ENCODE measurements at places on chromosomes 2 and 18.
A peak's percentile ranks its signal among the peaks of the same experiment; 100 is the strongest.

- DNase-seq: no peak
Observed at GRCh38 chr2:109321570-109321969, 192.6 kb downstream of the SH3RF3 start.

GRCh38 chr2:51263951-51264350 lies 232.0 kb upstream of the NRXN1 start:
- DNase-seq: no peak

- DNase-seq: no peak
Observed at GRCh38 chr2:227696990-227697679, 20.7 kb downstream of the SLC19A3 start.

GRCh38 chr2:31969178-31969577 lies 41.6 kb downstream of the MEMO1 start:
- no peak for DNase-seq

DNA sequence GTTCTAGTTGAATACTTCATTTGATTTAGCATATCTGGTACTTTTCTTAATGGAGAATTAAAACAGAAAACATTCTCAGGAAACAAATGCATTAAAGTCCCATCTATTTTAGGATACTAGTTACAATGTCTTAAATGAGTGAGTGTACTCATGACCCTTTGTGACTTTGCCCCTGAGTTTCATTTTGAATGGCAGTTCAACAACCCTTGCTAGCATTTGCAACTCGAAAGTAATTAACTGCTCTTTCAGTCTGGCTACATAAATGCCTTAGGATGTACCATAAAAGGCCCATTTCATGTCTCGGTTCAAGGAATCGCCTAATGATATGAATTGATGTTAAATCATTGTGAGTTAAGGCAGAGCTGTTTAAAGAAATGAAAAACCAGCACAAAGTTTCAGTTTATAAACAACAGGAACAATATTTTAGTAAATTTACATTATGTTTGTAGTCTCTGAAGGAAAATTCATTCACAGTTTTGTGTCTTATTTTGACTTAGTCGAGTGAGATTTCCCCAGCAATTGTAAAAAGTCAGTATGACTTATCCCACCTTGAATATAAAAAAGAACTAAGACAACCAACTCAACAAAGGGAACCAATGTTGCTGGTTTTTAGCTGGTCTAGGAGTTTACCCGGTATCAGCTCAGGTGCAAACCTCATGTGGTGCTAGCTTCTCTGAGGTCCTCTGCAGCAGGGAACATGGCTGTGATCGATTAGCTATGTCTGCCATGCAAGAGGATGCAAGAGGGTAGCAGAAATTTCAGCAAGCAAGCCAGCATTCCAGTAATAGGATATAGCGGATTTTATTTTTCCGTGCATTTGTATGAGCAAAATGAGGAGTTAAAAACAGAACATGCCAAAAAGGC lies 386.2 kb downstream of the PTPRM start:
- no peak for DNase-seq

GRCh38 chr2:396903-397302 lies 109.0 kb upstream of the ALKAL2 start:
- DNase-seq: no peak

DNA sequence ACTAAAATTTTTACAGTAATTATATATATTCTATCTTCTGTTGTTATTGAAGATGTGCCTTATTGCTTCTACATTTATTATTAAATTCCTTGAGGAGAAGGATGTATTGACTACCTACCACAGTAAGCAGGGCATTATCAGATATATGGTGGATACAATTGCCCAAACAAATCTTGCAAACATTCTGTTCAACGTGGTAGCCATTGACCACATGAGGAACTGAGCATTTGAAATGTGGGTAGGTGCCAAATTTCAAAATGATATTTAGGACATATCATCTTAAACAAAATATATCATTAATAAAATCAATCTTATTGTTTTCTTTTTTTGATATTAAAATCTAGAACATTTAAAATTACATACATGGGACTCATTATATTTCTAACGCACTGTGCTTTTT lies 11.1 kb downstream of the SCN3A start:
- DNase-seq: no peak

DNA sequence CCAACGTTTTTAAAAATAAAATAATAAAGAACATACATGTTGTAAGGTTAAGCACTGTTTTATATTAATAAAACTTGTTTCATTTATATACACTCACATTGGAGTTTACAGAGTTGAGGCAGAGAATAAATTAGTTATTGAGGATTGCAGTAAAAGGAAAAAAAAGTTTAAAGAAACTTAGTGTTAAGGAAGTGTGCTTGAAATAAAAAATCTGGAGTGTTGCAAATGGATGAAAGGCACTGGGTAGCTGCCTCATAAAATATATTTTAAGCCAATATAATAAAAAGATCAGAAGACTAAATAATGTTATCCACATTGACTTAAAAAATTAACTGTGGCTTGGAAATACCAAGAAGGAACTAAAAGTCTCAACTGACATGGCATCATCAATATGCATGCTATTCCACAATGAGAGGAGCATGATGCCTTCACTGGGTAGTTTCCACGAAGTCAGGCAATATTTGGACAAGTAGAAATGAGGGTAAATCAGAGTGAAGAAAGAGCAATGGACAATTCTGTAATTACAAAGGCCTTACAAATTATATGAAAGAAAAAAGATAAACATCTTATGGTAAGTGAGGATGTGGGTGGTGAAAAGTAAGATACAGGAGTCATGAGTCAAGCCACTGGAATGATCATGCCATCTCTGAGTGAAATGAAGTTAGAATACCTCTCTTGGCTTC lies 2.5 kb downstream of the GALNT3 start:
- no peak for DNase-seq

DNA sequence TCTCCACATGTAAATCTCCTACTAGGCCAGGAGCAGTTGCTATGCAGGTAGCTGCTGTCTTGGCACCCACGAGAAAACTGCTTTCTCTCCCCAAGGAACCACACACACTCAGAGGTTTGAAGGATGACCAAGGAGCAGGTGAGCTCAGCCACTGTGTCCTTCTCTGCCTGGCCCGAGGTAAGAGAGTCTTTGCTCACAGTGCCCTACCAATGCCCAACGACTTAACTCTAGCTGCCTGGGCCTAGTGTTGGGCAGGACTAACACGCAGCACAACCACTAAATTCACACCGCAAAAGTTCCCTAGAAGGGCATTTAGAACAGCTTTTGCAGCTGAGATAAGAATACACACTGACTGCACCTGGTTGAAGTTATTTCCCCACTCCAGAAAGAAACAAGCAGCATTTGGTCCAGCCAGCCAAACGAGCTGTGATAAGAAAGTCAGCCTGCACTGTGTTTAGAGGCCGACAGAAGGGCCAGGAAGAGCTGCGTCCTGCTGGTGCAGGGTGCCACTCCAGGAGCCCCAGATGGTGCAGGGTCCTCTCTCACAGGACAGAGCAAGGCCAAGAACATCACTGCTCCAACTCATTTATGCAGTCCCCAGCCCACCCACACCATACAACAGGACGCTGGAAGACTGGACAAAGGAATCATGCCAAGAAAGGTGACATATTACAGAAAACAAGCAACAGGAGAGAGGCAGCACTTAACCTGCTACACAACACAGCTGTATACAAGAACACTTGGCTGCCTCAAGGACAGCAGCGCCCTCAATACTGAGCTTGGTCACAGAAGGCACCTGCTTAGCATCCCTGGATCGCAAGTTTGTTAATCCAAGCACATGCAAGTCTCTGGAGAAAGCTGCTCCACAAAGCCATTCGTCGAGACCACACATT lies 12.5 kb downstream of the HDLBP start:
- no peak for DNase-seq

DNA sequence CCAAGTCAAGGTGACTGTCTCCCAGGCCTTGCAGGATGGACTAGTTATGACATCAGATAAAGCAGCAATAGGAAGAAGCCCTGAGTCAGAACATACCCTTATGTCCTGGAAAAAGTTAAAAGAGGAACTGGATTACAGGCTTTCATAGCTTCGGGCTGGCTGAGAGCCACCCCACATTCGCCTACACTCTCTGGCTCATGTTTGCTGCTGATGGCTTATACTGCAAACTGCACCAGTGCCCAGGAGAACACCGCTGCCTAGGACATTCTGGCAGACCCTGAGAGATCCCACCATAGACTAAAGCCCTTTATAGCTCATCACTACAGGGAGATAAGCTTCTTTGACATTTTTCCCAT lies 20.3 kb downstream of the SLC8A1 start:
- DNase-seq: no peak

DNA sequence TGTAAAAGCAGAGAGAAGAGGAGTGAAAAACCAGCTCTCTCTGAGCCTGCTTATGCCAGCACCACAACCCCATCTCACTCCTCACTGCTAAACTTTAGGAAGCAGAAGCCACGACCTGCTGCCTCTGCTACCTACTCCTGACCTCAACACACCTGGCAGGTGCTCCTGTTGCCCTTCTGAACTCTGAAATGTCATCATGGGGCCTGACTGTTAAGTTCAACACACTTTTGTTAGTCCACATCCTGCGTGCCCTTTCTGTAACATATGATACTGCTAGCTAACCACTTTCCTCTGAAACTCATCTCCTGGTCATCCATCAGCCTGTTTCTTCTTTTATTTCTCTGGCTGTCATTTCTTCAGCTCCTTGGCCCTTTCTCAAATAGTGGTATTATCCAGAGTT lies 118.1 kb downstream of the EPB41L3 start:
- DNase-seq: no peak

DNA sequence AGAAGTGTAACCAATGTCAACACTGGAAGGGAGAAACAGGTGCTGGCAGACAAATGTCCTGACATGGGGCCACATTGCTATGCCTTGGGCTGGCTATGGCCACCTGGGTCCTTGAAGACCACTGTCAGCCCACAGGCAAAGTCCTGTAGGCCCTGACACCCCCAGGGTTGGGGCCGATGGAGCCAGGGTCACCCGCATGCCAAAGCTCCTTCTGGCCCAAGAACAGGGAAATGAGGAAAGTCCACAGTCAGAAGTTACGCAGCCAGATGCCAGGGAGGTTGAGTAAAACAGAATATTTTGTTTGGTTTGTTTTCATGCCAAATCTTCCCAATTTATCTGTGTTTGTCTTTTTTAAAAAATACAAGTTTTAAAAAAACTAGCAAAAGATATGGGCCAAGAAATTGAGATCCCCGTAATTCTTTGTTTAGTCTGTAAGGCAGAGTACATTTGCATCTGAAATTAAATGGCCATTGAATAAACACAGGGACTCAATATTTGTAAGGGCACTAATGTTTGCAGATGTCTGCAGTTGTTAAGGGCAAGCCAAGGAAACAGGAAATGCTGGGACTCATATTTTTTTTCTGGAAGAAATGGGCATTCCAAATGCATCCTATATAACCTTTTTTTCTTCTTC lies 186.4 kb downstream of the FAM210A start:
- DNase-seq: no peak

DNA sequence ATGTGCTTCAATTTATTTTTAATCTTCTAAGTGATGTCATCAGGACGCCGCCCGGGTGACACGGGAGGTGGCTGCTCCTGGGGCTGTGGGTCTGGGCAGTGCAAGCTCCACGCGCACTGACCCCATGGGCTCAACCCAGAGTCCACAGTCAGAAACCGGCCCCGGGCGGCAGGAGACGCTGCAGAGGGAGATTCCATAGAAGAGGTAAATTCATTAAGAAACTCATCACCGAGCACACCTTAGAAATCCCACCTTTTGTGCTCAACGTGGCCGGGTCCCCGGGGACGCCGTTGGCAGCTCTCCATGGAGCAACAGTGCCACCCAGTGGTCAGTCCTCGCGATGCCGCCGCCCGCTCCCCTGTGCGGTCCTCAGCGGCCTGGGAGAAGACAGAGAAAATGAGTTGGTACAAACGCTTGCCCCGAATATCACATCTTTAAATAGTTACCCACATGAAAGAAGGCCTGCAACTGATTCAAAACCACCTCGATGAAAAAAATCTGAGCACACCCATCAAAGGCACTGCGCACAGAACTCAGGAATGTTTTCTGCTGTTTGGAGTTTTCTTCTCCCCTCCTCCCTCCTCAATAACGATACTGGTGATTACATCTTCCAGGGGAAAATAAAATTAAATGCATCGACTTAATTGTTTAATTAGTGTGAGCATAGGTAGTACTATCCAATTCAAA lies 92.6 kb downstream of the CMPK2 start:
- peak; percentile 71 for DNase-seq

- no peak for DNase-seq
Observed at GRCh38 chr2:12363569-12363968, 353.2 kb upstream of the TRIB2 start.

DNA sequence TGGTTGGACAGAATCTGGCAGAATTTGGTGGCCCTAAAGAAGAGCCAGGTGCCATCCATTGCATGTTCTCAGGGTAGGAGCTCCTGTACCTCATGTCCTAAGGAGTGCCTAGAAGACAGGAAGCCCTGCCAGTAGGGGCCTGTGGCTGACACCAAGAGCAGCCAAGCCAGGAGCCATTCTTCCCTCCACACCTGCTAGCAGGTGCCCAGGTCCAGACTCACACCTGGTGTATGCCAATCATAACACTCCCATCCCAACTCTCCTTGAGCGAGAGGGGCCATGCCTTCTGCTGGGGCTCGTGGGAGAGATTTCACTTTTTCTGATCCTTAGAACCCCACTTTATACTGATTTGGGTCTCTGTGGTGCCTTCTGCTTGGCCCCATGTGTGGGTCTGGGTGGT lies 26.5 kb upstream of the TMEM37 start:
- DNase-seq: no peak

GRCh38 chr2:201807452-201807999 lies 1.2 kb downstream of the CDK15 start:
- DNase-seq: no peak

DNA sequence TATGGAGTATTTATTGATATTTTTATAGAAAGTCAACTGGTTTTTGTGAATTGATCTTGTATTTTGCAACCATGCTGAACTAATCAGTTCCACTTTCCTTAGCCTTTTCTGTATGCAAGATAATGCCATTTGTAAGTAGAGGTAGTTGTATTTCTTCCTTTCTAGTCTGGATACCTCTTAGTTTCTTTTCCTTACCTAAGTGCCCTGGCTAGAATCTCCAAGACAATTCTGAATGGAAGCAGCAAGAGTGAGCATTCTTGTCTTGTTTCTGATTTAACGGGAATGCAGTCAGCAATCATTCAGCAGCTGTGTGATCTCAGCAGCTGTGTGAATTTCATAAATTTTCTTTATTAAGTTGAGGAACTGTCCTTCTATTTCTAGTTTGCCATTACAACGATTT lies 73.4 kb downstream of the NRXN1 start:
- DNase-seq: no peak

- DNase-seq: no peak
Observed at GRCh38 chr2:136286423-136286822, 168.5 kb upstream of the CXCR4 start.

GRCh38 chr2:185475914-185476313 lies 262.7 kb upstream of the FSIP2 start:
- no peak for DNase-seq

DNA sequence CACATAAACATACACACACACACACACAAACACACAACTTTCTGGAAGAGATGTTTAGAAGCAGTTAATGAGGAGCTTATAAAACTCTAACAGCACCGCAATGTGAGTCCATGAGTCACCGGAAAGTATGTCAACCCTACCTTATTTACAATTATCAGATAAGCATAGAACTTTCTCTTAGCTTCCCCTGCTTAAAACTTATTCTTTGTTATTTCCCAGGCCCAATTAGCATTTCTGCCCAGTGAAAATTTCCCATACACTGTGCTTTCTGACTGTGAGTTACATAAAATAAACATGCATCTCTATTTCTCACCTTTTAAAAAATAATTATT lies 737.6 kb downstream of the LRP1B start:
- no peak for DNase-seq

Measured in activated CD4-positive, alpha-beta T cell treated with anti-CD3 and anti-CD28 coated beads, Interleukin-2, amount 50 U/mL, for 1 hour (primary cell).